Stimulated activated CD4-positive, alpha-beta T cell treated with anti-CD3 and anti-CD28 coated beads, Interleukin-1b, Interleukin-23, amount 100 ng/mL, for 1 hour (primary cell): ENCODE measurements at places on chromosomes 1 and 21.
A peak's percentile ranks its signal among the peaks of the same experiment; 100 is the strongest.

GRCh38 chr1:24932725-24933294, 2.7 kb upstream of the RUNX3 start:
- DNase-seq = no peak

DNA sequence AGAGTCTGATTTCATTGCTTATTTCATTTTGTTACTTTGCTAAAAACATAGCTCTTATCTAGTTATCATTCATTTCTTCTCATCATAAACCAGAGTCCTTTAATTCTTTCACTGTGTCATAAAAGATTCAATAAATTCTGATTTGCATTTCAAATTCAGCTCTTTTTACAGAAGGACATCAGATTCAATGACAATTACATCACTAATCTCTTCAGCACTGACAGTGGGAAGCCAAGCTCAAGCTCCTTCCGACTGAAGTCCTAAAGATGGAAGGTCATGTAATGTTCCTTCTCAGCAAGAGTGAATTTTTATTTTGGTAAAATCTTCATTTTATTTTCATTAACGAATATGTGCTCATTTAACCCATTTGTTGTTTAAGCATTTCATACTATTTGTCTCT, 530.7 kb upstream of the ADGRL2 start:
- no peak for DNase-seq

GRCh38 chr1:235820061-235820460, 46.6 kb downstream of the LYST start:
- DNase-seq = no peak

GRCh38 chr1:4397196-4397595, 257.2 kb upstream of the AJAP1 start:
- DNase-seq = no peak

- peak; percentile 13 for DNase-seq
Observed at GRCh38 chr1:184974056-184974836, at the start of gene NIBAN1. Gene NIBAN1 (minus strand): TSS chr1:184974508. CDS start chr1:184974356, 152 bp downstream.

- no peak for DNase-seq
Observed at GRCh38 chr21:33540711-33541104, 1.2 kb downstream of the GART start.

- DNase-seq = no peak
Observed at GRCh38 chr21:46226146-46226545, 2.4 kb downstream of the LSS start.

- DNase-seq = no peak
Observed at GRCh38 chr1:41286486-41286885, 44.4 kb upstream of the SCMH1 start.

- no peak for DNase-seq
Observed at GRCh38 chr1:56133522-56134472, 445.6 kb downstream of the PLPP3 start.

GRCh38 chr1:232422898-232423297, 207.0 kb downstream of the SIPA1L2 start:
- no peak for DNase-seq

DNA sequence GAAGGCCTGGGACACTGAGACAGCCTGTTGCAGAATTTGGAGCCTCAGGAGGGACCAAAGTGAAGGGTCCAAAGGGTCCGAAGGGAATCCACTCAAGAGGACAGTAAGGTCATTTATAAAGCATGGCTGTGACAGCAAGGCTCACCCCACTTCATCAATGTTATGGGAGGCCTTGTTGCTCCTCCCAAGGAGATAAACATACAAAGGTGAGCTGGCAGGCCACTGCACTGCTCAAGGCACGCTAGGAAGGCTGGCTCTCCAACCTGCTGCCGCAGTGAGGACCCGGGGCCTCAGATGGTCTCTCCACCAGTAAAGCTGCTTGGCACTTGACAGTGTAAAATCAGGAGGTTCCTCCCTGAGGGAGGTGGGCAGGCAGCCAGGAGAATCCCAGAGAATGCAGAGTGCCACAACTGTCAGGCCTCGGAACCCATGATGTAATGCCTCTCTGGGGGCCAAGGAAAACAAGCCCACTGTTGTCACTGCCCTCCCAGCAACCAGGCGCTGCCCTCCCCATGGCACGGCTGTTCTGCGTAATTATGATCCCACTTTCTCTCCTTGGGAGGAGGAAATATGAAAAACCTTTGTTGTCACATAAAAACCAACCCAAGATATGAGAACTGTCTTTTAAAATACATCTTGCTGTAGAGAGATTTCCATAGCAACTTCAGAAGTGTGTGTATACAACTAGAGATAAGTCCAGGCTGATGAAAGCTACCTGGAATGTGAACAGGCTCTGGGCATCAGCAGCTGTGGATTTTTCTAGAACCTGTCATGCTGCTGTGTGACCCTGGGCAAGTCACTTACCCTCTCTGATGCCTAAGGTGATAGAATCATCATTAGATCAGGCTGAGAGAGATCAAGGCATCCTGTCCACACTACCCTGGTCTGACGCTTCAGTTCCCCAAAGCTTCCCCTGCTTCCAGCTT, 102.5 kb downstream of the KCNN3 start:
- DNase-seq = no peak

DNA sequence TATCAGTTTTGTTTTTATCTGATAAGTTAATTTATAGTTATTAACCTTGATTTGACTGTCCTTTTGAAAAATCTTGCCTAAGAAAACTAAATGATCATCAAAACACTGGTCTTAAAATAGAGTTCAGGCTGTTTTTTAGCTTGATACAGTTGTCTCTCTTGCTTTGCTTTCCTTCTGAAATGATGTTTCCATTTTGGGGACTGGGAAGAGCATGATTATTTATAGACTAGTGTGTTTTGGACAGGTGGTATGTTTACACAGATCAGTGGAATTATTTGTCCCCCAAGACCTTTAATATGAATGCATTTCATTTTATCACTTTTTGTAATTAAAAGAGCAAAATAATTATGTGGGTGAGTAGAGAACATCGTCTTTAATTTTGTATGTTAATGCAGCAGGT, 90.8 kb downstream of the XPR1 start:
- DNase-seq = no peak
